ENCODE measurements at places on chromosomes 3 and 15. TPM values are rescaled to one million over a fixed set of nuclear protein-coding genes. Genes with fewer than 3 reads are reported as not detected.

The PRSS50 gene
- polyA plus RNA-seq: 0.33 TPM

The DNAJB11 gene
- 71.6 TPM for polyA plus RNA-seq

The CPNE4 gene
- polyA plus RNA-seq: 22.8 TPM

- no peak for DNase-seq
Observed at GRCh38 chr15:27936164-27936563, 163.0 kb downstream of the OCA2 start.

DNA sequence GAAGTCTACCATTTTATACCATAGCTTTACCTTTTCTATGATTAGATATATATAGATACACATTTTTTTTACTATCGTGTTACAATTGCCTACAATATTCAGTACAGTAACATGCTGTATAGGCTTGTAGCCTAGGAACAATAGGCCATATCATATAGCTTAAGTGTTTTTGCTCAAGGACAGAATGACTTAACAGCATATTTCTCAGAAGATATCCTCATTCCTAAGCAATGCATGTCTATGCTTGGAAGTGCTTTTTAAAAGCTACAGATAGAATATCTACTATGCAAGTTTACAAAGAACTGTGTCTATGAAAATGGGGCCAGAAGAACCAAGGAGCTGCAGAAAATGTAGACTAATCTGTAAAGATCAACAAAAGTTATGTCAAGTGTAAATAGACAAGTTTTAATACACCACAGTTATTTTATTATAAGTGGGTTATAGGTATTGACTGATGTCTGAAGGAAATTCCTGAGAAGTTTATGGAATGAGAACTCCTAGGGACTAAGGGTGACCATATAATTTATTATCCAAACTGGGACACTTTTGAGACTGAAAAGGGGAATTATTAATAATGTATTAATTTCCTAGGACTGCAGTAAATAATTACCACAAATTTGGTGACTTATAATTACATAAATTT lies 138.7 kb upstream of the TGFBR2 start:
- no peak for DNase-seq

GRCh38 chr3:26246901-26247300 lies 375.7 kb upstream of the LRRC3B start:
- DNase-seq: no peak

- DNase-seq: peak; percentile 69
Observed at GRCh38 chr15:80970018-80970657, 19.5 kb downstream of the MESD start.

- no peak for DNase-seq
Observed at GRCh38 chr15:77807115-77807514, 174.4 kb upstream of the LINGO1 start.

DNA sequence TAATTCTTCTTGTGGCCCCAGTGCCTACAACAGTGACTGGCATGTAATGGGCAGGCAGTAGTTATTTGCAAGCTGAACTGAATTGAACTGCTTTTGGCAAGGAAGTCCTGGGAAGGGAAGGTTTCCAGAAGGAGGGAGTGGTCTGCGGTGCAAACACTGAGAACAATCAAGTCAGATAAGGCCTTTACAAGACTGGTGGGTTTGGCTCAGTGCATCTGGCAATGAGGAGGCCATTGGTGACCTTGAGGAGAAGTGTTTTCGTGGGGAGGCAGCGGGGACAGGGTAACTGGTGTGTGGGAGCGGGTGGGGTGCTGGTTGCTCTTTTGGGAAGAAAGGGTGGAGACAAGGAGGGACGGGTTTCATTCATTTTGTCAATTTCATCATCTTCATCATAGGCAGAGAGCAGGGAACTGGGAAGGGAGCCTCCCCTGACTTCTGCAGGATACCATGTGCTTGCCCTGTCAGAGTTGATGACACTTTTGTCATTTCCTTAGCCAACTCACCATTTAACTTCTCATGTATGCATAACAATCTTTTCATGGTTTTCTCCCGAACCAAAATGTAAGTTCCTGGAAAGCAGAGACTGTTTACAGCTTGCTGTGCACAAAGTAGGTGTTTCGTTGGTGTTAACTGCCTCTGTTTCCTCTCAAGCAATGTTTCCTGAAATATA lies 8.4 kb upstream of the EHD4 start:
- no peak for DNase-seq

- no peak for DNase-seq
Observed at GRCh38 chr3:182913889-182914288, 66.4 kb downstream of the DCUN1D1 start.

- DNase-seq: no peak
Observed at GRCh38 chr3:122105626-122106025, 50.5 kb downstream of the CD86 start.
